ENCODE measurements at places on chromosomes 1 and 21.

DNA sequence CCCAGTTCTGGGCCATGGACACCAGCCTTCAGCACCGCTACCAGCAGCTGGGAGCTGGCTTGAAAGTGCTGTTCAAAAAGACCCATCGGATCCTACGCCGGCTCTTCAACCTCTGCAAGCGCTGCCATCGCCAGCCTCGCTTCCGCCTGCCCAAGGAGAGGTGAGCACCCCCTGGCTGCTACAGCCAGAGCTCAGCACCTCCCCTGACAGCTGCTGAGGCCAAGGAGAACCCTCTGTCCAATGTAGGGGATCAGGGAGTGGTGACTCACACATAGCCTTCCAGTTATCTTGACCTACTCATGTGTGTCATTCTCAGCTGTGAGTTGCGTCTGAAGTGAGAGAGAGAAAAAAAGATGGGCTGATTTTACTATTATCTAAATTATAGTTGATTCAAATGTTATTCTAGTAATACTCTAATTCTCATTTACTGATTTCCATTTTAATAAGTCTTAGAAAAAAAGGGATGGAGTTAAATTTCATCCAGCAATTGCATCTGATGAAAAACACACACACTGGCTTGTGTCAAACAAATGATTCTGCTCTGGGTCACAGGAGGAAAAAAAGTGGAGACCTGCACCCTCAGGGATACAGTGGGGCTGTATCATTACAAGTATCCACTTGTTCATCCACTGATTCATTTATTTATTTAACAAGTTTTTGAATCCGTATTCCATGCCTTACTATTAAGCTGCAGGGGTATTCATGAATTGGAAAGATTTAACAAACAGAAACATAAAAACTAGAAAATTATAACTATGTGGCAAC is 108.0 kb downstream of the BRINP2 start:
- no peak for DNase-seq

- no peak for DNase-seq
These were observed 254.0 kb upstream of the RUNX1 start for GRCh38 chr21:35303085-35303484.

GRCh38 chr1:47944561-47944960 is 52.6 kb downstream of the TRABD2B start:
- DNase-seq, result no peak

DNA sequence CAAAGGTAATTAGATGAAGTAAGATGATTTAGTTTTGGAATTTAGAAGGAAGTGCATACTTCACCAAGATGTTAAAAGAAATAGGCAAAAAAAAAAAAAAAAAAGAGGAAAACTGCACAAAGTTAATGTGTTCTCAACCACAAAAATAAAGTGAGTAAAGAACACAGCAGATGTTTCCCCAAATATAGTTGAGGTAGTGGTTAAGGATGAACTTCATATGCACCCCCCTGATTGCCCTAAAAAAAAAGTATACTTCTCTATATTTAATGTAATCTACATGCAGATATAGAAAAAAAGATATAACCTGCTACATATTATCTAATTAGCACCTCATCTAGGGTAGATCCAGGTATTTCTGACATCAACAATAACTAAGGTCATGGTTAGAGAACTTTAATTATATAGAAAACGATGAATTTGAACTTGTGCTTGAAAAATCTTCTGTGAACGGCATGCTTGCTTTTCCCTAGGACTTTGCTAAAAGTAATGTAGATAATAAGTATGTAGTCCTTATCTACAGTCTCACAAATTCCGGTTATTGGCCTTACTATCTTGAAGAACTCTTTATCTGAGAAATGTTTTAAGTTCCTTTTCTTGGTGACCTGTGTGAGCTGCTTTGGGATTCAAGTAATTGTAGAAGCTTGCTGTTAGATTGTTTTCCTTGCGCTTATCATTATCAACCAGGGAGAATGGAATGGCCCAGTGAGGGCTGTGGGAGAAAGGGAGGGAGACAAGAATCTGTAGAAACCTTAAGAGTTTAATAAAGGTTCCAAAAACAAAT is 70.1 kb upstream of the LRRC7 start:
- DNase-seq, result no peak

DNA sequence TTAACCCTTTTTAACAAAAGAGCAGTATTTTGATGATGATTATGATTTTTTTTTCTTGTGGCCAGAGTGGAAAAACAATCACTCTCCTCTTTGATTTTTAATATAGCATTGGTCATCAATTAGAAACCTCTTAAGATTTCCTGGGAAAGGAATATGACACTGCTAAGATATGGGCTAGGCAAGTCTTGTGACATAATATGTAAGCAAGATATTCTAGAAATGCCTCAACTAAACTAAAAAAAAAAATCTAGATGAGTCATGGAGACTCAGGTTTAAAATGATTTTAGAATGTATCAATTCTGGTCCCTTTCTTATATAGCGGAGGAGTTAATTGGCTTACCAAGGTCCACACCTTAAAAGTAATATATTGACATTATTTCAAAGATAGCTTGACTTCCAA is 60.3 kb upstream of the JUN start:
- DNase-seq, result no peak
